Activated T-cell treated with anti-CD3 and anti-CD28 coated beads for 1 hour (primary cell): ENCODE measurements at places on chromosomes 4 and X.

DNA sequence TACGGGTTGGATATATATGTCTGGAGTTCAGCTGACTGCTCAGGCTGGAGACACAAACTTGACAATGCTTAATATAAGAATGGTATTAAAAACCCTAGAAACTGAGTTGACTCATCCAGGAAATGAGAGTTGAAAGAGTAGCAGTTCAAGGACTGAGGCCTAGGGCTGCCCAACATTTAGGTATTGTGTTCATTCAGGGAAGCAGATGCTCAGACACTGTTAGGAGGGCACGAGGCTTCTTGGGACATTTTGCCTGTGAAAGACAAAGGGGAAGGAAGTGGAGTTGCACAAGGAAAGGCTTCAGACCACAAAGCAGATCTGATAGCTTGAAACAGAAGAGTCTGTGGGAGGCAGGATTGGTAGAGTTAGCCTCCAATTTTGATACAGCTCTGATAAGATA is 52.0 kb upstream of the HS3ST1 start:
- no peak for DNase-seq

DNA sequence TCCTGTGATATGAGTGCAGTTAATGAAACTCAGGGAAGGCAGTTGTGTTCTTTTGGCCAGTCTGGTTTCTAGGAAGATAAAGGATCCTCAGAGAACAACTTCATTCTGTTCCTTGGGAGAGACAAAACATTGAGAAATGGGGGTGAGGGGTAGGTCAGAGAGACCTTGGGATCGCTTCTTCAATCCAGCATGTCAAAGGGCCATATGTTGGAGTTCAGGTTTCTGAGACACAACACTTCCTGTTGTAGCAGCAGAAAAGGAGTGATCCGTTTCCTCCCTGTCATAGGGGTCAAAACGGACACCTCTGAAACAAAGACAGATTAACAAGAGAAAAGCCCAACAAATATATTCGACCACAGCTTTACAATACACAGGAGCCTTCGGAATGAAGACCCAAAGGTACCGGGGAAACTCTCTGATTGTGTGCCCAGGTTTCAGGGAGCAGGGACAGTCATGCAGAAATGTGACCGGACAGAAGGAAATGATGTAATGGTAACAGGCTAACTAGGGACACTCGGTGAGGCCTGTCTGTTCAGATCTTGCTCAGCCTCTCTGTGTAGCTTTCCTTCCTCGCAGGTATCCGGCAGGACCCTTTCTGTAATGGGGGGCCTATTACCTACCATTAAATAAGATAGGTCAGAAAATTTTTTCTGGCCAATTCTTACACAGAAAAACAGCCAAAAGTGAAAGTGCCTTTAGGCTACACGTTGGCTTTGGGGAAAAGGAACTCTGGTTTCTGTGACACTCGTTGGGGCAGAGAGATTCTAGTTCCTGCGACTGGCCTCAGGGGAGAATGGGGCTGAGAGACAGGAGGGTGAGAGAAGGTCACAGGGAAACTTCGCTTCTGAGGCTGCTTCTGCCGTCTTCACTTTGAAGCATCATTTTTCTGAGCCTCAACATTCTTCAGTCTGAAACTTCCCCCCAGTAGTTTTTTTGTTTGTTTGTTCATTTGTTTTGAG is 103.3 kb upstream of the TLR3 start:
- no peak for DNase-seq

DNA sequence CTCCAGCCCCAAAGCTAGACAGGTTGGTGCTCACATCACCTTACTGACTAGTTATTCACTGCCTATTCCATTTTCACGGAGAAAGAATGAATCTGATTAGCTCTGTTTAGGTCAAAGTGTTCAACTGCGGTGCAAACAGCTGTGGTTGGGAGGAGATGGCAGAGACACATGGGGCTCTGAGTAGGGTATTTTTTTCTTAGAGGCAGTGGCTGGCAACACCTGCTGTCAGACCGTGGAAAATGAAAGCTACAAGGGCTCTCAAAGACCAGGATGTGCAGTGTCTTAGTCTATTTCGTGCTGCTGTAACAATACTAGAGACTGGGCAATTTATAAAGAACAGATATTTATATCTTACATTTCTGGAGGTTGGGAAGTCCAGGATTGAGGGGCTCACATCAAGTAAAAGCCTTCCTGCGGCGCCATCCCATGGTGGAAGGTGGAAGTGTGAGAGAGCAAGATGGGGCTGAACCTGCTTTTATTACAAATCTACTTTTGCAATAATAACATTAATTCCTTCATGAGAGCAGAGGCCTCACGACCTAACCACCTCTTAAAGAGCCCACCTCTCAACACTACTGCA is 10.6 kb downstream of the NYX start:
- DNase-seq: no peak

GRCh38 chr4:37998226-37998625 is 38.0 kb downstream of the PTTG2 start:
- DNase-seq: no peak

GRCh38 chr4:20158195-20158594 is 93.5 kb upstream of the SLIT2 start:
- no peak for DNase-seq

GRCh38 chrX:115362334-115363095 is 73.0 kb downstream of the LUZP4 start:
- no peak for DNase-seq

DNA sequence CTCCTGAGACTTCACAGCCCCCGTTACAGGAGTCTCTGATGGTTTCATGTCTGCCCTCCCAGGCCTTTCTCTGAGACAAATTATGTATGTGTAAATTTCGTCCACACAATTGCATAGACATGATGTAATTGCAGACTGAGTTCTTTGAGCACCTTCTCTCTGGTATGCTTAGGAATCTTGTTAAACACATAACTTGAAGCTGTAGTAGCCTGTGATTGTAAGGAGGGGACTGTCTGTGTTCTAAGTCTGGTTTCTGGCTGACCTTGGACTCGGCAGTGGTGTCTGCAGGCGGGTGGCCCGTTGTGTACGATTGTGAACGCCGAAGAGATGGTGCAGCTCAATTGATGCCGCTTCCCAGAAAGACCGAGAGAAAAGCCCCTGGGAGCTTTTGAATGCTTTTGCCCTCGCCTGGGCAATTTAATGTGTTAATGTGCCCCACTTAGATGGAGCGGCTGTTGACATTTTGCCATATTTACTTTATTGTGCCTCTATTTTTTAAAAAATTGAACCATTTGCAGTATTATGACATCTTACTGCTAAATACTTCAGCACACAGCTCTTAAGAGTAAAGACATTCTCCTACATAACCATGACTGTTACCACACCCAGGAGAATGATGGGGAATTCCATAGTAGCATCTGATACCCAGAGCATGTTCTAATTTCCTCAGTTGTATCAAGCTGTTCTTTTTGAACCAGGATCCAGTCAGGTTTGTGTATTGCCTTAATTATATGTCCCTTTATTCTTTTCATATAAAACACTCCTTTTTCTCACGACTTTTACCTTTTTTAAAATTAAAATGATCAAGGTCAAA is 58.4 kb upstream of the TADA2B start:
- no peak for DNase-seq

GRCh38 chrX:40260146-40260747 is 162.5 kb upstream of the BCOR start:
- DNase-seq: no peak

GRCh38 chr4:143399113-143399949 is 62.7 kb downstream of the GAB1 start:
- DNase-seq: no peak

GRCh38 chrX:20362268-20363267 is 95.9 kb upstream of the RPS6KA3 start:
- no peak for DNase-seq

GRCh38 chrX:16060252-16060651 is 63.1 kb upstream of the GRPR start:
- DNase-seq: no peak

- DNase-seq: no peak
These were observed 34.7 kb downstream of the APBB2 start for GRCh38 chr4:41179498-41180195.

DNA sequence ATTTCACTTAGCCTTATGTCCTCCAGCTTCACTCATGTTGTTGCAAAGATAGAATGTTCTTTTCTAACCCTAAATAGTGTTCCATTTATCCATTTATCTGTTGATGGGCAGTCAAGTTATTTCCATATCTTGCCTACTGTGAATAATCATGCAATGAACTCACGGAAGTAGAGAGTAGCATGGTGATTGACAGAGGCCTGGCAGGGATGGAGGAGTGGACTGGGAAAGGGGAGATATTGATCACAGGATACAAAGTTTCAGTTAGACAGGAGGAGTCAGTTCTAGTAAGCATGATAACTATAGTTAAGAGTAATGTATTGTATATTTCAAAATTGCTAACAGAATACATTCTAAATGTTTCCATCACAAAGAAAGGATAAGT is 10.3 kb upstream of the CLNK start:
- DNase-seq: no peak

DNA sequence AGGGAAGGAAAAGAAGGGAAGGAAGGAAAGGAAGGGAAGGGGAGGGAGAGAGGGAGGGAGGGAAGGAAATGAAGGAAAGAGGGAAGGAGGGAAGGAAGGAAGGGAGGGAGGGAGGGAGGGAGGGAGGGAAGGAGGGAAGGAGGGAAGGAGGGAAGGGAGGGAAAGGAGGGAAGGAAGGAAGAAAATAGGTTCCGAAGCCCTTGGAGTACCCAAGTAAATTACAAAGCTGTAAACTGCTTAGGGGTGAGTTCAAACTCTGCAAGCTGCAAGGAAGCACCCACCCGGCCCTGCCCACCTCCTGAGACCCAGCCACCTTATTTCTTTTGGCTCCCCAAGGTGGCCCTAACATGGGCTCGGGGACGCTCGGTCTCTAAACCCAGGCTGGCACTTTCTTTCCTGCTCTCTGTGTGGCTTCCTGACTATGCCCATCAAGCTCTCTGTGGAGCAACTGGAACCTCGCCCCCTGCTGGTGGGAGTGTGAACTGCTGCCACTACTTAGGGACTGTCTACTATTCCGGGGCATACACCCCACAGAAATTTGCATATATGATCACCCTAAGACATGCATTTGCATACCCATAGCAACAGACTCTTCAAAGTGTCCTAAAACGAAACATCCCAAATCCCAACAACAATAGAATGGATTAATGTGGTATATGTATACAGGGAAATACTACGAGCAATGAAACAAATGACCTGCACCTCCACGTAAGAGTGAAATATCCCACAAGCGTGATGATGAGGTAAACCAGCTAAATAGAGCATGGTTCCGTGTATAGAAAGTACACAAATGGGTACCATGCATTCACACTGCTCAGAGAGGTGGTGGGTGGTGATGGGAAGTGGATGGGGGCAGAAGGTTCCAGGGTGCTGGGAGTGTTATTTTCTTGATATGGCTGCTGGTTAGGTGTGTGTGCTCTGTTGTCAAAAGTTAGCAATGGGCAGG is 151.7 kb upstream of the TBL1X start:
- peak; percentile 59 for DNase-seq

GRCh38 chr4:8131826-8132225 is 26.8 kb downstream of the ABLIM2 start:
- DNase-seq: no peak

GRCh38 chr4:23904639-23905071 is 14.8 kb upstream of the PPARGC1A start:
- no peak for DNase-seq

DNA sequence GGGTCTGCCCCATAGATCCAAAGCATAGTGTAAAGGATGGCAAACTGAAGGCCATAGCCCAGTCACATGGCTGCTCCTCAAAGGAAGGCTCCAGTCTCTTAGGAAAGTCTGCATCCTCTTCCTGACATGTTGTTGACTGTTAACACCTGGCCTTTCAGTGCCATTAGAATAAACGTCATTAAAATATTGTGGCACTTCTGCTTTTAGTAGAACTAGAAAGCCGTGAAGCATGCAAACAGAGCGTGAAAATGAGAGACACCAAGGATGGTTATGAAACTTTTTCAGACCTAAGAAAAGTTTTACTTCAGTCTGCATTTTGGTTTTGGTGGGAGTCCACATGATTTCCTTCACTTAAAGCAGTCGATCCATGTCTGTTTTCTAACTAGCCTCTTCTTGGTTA is 41.1 kb upstream of the AFF2 start:
- no peak for DNase-seq

DNA sequence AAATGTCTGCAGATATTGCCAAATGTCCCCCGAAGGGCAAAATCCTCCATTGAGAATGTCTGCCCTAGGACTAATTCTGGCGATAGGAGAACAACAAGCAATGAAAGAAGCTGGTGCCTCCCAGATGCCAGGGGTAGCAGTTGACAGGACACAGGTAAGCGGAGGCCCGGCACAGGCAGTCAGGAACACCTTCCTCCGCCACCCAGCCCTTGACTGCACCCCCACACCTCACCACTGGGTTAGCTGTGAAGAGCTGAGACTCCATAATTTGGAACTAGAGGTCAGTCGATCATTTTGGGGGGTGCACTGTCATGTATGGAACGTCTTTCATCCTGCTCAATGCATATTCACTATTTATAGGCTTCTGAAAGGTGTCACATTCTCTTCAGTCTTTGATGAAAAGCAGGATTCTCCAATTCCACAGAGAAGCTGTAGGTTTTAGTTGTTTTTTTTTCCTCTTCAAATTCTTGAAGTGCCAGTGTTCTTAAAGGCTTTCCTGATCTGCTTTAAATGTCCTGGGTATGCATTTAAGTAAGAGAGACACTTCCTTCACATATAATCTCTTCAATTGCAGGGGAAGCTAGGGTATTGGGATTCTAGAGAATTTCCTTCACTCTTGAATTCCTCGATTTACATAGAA is 111.6 kb upstream of the ZFP42 start:
- no peak for DNase-seq

GRCh38 chr4:72969976-72970375 is 99.5 kb downstream of the COX18 start:
- no peak for DNase-seq

DNA sequence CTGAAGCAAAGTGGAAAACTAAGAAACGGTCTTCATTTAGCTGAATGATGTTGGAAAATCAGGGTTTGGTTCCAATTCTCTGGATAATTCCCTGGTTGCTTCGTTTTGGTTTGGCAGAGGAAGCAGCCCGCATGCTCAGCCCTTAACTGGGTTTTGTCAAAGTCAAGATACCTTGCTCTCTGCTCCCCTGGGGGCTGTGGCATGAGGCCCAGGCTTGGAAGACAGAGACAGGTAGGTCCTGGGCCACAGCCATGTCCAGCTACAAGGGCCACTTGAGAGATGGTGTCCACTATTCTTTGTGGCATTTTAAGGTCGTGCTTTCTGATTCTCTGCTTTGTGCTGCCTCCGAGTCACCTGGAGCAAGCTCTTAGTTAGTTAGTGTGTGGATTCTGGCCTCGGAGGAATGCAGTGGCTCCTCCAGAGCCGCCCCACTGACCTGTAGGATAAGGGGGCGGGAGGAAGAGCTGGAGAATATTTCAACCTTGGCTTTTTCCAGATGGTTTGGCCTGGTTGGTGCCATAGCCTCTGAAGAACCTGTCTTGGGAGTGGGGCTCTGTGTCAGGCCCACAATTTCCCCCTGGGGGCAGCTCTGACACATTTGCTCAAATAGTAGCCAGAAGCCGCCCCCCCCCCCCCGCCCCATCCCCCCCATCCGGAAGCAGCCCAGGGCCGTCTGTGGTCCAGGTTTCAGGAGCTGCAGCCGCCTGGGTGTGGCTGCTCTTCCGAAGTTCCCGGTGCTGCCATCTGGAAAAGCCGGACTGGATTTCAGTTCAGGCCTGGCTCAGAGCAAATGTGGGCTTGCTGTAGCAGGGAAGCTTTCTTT is 147.1 kb downstream of the NHS start:
- DNase-seq: no peak

GRCh38 chrX:75596178-75596577 is 73.3 kb upstream of the ZDHHC15 start:
- DNase-seq: no peak

- DNase-seq: no peak
These were observed 6.2 kb downstream of the HNRNPD start for GRCh38 chr4:82367438-82368097.

- DNase-seq: no peak
These were observed 78.0 kb upstream of the ADAD1 start for GRCh38 chr4:122300776-122301175.

GRCh38 chrX:40205471-40205870 is 107.7 kb upstream of the BCOR start:
- DNase-seq: no peak
